NCI-H1417 treated with DMSO at 0.1 percent for 48 hours (cell line): ENCODE measurements at places on chromosomes 12 and 14.
A peak's percentile ranks its signal among the peaks of the same experiment; 100 is the strongest.

DNA sequence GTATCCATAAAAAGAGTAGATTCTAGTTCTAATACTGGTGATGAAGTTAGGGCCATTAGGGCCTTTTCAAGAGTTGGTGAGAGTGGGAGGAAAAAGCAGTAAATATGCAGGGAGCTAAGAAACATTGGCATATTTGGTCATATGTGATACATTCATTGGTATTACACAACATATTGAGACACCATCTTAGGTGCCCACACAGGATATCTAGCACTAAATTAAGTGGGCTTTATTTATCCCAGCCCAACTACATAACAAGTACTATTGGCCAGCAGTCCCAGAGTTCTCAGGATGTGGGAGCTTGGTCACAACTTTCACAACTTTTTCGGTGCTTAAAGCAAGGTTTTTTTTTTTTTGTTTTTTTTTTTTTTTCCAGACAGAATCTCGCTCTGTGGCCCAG, 2.0 kb upstream of the ING4 start:
- DNase-seq: no peak

DNA sequence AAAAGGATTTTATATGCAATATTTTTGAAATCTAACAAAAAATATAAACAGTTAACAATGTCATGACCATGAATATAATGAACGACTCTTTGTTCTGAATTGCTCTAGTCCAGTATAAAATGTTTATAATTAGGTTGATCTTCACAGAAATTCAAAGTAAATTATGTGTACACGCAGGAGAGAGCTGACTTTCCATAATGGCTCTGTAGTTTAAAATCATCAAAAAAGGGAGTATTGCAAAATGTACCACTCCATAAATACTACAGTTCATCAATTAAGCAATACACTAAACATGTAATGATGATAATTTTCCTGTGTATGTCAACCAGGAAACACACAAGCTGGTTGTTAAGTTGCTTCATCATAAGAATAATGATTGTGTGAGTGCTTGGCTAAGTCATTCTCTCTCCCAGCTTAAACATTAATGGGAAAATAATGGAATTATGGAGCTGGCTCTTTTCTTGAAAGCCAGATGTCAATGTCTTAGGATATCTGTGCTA, 189.5 kb upstream of the PLEKHG7 start:
- DNase-seq: no peak

GRCh38 chr12:122167356-122167925, 6.6 kb downstream of the IL31 start:
- no peak for DNase-seq

DNA sequence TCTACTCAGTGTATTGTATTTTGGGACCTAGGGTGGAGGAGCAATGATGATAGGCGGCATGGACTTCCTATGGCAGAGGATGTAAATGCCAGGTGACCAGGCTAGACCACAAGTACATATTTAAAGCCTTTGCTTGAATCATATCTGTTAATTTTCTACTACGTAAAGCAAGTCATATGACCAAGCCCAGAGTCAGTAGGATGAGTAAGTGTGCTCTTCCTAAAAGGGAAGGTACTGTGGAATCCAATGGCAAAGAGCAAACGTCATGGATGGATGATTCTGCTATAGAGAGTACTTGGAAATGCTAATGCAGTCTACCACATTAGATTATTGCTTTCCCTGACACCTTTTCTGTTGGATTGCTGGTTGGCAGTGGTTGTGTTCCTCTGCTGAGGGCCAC, 16.8 kb downstream of the GPATCH2L start:
- no peak for DNase-seq

- no peak for DNase-seq
Measured at GRCh38 chr12:88538697-88539096, 41.6 kb downstream of the KITLG start.

DNA sequence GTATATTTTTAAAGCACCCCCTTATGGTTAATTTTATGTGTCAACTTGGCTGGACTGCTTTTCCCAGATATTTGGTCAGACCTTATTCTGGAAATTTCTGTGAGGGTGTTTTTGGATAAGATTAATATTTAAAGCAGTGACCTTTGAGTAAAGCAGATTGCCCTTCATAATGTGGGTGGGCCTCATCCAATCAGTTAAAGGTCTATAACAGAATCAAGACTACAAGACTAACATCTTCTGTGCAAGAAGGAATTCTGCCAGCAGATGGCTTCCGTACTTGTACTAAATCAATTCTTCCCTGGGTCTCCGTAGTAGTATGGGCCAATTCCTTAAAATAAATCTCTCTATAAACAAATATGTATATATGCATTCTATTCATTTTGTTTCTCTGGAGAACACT, 257.6 kb downstream of the ETNK1 start:
- no peak for DNase-seq

DNA sequence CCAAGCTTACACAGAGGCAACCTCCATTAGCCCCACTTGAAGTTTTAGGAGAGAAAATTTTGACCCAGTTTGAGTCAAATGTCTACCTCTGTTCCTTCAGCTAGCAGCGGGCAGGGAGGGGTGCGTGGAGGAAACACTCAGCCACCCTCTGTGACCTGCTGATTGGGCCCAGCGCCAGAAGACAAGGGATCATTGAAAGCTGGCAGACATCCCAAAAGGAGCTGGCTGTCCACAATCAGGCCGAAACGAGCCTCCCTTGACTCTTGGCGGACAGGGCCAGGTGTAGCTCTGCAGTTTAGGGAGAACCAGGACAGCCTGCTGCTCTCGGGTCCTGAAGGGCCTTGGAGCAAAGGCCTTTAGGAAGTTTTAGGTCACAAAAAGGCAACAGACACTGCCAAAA, 41.3 kb downstream of the CD9 start:
- no peak for DNase-seq

DNA sequence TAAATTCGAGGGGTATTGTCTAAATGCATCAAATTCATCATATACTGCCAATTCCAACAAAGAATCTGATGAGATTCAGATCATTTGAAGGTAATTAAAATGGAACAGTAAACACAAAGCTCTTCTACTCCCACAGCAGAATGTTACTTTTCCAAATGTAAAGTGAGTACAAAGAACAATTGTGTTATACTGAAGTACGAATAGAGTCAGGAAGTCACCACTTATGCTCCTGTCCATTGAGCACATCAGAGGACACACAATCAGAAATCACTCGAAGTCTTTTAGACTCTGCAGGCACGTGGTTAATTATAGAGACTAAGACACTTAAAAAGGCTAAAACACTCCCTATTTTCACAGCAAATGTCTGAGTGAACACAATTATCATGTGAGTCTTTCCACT, 388.5 kb upstream of the MIS18BP1 start:
- DNase-seq: no peak

DNA sequence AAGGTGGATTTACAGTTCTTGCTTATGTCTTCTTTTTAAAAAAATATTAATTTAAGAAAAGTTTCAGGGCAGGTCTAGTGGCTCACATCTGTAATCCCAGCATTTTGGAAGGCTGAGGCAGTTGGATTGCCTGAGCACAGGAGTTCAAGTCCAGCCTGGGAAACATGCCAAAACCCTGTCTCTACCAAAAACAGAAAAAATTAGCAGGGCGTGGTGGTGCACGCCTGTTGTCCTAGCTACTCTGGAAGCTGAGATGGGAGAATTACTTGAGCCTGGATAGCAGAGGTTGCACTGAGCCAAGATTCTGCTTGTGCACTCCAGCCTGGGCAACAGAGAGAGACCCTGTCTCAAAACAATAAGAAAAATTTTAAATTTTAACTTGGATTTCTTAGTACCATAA, 5.4 kb upstream of the TAS2R46 start:
- DNase-seq: no peak

DNA sequence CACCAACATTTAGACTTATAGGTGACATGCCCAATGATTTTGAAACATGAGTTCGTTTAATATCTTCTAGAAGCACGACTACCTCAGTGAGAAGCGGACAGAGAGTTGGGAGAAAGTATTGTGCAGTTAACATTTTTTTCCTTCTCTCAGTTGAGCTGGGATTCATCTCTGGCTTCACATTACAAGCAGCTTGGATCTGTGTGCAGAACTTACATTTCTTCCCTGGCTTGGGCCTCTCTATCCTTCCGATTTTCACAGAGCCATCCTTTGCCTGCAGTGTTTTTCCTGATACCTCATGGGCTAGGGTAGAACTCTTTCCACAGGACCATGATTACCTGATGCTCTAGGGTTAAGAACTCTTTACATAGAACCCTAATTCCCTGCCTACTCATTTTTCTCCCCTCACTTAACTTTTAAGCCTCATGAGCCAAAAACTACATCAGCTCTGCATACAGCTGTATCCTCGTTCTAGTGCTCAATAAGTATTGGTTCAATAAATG, 86.5 kb downstream of the FLRT2 start:
- no peak for DNase-seq

GRCh38 chr12:1234073-1234472, 243.1 kb downstream of the ERC1 start:
- no peak for DNase-seq

GRCh38 chr14:61475316-61475715, 153.9 kb downstream of the PRKCH start:
- DNase-seq: no peak

DNA sequence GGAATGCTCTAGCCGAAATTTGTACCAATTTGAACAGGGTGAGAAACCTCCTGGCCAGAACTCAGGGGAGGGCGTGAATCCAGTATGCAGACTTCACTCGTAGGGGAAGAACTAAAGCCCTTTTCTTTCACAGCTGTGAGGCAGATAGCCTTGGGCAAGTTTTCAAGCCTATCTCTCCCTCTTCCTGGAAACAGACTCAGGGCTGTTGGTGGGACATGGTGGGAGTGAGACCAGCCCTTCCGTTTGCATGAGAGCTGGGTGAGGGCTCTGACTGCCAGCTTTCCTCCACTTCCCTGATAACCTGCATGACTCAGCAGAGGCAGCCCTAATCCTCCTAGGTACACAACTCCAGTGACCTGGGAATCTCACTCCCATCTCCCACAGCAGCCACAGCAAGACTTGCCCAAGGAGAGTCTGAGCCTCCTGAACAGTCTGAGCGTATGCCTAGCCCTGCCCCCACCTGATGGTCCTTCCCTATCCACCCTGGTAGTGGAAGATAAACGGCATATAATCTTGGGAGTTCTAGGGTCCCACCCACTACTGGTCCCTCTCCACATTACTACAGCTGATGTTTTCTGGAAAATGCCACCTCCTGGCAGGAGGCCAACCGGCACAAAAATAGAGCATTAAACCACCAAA, 170.1 kb upstream of the AMIGO2 start:
- no peak for DNase-seq

DNA sequence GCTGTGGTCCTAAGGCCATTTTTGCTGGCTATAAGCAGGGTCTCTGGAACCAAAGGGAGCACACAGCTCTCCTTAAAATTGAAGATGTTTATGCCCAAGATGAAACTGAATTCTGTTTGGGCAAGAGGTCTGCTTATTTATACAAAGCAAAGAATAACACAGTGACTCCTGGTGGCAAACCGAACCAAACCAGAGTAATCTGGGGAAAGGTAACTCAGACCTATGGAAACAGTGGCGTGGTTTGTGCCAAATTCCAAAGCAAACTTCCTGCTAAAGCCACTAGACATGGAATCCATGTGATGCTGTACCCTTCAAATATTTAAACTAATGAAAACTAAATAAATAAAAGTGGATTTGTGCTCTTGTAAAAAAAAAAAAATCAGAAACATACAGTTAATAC, 29.6 kb upstream of the BICDL1 start:
- DNase-seq: no peak

DNA sequence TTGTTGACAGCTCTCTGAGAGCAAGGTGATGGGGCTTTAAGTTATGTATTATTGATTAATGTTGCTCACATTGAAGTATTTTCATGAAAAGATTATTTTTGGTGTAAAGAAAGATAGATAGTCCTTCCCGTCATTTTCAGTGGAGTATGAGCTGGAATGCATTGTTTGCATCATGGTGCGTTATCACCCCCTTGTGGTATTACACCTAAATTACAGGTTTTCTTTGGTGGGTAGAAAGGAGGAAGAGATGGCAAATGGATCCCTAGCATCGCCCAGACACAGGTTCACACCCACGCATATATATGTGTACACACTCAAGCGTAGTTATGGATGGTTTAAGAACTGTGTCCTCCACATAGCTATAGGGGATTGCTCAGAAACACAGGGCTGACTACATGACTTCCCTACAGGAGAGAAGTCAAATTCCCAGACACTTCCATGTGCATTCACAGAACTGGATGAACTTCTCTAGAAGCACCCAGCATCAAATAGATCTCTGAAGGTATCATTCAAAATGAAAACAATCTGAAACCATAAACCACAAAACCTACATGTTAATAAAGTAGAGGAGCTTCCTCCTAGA, 14.4 kb upstream of the SERPINA10 start:
- no peak for DNase-seq

DNA sequence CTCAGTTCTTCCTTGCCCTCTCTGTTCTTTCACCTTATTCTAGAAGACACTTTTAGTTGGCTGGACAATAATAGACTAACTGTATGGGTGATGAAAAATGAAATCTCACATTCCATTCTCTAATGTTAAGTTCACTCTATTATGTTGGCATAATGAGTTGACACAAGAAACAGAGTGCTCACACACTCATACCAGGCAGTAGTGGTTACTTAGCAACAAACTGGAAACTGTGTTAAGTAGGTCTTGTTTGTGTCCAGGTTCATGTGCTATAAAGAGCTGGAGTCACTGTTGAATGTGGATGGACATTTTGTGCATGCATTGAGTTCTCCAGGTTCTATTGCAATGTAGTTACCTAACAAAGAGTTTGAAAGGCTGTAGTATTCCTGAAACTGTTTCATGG, 16.9 kb upstream of the PPP4R4 start:
- DNase-seq: peak; percentile 39

GRCh38 chr14:47044841-47045240, 393.3 kb upstream of the RPL10L start:
- no peak for DNase-seq

- DNase-seq: no peak
Measured at GRCh38 chr12:18907127-18907526, 169.2 kb downstream of the CAPZA3 start.

DNA sequence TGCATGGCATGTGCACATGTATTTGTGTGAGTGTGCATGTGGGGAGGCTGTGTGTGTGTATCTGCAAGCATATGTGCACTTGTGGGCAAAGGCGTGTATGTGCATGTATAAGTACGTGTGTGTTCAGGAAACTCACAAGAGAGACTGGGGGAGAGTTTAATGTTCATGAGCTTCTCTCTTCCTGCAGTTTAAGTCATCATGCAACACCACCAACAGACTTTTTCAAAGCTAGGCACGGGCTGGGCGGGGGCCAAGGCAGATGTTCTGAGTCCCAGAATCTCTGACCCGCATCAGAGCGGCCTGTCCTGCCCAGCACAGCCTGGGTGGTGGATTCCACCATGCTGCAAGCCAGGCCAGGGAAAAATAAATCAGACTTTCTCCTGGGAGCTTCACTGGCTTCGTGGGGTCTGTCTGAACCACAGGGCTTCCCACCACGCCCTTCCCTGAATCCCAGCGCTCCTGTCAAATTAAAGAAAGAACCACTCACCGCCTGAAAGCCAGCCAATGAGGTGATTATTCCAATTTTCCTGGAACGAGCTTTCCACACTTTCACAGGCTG, 75.7 kb downstream of the PITPNM2 start:
- DNase-seq: no peak

GRCh38 chr14:63229330-63230059, 25.3 kb downstream of the RHOJ start:
- DNase-seq: no peak

GRCh38 chr12:89768586-89769482, 60.2 kb upstream of the ATP2B1 start:
- DNase-seq: no peak
